ENCODE measurements at places on chromosomes 11 and 22.

DNA sequence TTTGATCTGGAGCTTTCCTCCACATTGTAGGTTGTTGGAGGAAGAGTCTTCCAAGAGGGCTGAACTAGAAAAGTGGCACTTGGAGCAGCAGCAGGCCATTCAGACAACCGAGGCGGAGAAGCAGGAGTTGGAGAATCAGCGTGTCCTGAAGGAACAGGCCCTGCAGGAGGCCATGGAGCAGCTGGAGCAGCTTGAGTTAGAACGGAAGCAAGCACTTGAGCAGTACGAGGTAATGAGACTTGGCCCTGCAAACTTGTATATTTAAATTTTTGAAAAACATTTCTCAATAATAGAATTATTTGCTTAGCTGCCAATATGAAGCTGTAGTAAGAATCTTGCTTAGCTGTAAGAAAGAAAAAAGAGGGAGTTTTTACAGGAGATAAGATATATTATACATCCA is 84.0 kb downstream of the SWAP70 start:
- no peak for DNase-seq

DNA sequence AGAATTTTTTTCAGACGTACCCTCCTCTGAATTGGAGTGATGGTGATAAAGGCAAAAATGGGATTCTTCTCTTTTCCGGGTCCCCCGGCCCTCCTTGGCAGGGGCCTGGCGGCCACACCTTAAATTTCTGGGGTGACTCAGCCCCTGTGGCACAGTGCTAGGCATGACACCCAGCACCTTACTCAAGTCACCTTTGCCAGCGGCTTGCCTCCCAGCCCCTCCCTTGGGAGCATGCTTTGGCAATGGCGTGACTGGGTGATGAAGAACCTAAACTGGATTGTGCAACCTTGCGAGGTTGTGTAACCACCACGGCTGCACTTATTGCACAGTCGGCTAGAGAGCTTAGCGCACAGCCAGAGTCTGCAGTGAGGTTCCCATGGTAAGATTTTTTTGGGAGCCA is 16.2 kb upstream of the LDLRAD3 start:
- DNase-seq, result no peak

GRCh38 chr11:132242632-132243031 is 872.2 kb downstream of the NTM start:
- no peak for DNase-seq

DNA sequence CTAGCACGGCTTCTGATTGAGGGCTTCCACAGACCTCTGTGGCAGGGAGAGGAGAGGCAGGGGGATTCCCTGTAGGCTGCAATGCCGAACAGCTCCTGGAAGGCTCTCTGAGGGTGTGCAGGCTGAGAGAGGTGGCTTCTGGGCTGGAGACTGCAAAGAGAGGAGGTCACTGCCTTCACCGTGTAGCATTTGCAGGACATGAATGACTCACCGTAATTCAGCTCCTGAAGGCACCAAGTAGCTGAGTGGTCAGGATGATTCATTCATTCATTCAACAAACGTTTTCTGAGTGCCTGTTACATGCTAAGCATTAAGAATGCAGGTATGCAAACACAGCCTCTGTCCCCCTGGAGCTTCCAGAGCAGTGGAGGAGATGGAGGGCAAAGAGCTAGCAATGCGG is 18.0 kb upstream of the EIF3D start:
- DNase-seq, result no peak

DNA sequence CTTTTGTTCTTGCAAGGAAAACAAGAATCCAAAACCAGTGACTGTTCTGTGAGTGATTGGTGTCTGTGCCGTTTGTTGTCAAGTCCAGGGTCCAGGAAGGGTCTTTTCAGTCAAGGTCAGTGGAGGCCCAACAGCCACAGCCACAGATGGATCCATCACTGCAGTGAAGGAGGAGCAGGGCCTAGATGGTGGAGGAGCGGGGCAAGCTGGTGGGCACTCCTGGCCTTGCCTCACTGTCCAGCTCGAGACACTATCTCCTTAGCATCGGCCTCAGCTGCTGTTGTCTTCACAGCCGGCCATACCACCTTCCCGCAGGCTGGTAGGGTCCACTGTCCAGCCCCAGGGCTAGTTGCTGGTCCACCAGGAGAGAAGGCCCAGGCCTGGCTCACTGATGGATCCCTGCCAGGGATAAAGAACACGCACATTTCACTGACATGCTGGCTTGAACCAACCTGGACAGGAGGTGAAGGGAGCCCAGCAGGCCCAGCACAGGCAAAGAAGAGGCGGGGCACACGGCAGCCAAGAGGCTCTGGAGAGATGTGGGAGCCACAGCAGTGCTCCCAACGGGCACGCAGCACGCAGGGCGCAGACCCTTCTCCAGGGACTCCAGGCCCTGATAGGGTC is 15.2 kb downstream of the POLR3H start:
- no peak for DNase-seq

- DNase-seq, result no peak
Measured at GRCh38 chr11:90594658-90595057, 371.8 kb upstream of the CHORDC1 start.

GRCh38 chr22:39656495-39657490 is 86.2 kb downstream of the CACNA1I start:
- DNase-seq, result no peak

DNA sequence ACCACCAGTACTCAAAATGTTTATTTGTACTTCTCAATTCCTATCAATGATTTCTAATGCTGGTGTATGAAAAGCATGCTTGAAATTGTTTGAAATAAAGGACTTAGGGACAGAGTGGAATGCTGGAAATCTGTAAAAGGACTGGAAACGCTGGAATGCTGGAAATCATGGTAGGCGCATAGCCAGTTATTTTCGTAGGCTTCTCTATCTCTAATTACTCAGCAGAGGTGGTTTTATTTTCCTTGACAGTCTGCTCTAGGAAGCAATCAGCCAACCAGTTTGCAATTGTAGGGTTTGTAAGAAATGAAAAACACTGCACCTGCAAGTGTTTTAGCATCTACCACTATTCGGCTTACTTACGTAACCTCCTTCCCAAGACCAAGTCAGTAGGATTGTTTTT is 788 bp downstream of the LIN7C start:
- no peak for DNase-seq

GRCh38 chr11:26322335-26323067 is 9.4 kb upstream of the ANO3 start:
- no peak for DNase-seq

- DNase-seq, result no peak
Measured at GRCh38 chr22:20203142-20203551, 52.3 kb upstream of the CCDC188 start.

GRCh38 chr11:25899617-25900160 is 432.2 kb upstream of the ANO3 start:
- DNase-seq, result no peak

DNA sequence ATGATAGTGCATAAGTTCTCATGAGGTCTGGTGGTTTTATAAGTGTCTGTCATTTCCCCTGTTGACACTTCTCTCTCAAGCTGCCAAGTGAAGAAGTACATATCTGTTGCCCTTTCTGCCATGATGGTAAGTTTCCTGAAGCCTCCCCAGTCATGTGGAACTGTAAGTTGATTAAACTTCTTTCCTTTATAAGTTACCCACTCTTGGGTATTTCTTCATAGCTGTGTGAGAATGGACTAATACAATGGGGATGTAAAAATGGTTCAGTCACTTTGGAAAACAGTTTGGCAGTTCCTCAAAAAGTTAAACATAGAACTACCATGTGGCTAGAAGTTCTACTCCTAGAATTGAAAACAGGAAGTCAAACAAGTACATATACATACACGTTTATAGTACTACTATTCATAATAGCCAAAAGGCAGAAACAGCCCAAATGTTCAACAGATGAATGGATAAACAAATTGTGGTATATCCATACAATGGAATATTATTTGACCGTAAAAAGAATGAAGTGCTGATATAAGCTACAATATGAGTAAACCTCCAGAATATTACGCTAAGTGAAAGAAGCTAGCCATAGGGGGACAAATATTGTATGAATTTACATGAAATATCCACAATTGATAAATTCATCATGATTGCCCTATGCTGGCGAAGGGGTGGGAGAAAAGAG is 16.0 kb upstream of the DKK3 start:
- no peak for DNase-seq

GRCh38 chr22:20483771-20484170 is 11.8 kb downstream of the KLHL22 start:
- no peak for DNase-seq

DNA sequence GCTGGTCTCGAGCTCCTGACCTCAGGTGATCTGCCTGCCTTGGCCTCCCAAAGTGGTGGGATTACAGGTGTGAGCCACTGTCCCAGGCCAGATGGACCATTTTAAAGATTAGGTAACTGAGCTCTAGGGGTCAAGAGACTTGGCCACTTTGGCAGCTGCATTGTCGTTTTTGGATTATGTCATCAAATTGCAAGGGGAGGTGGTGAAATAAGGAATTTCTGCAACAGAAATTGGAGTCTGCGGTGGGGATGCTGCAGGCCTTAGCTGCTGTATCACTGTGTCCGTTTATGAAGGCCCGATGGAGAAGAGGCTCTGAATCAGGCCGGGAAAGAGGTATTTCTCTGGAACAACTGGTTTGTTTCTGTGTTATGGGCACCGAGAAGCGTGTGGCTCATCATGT is 34.6 kb downstream of the PTPRJ start:
- DNase-seq, result no peak

DNA sequence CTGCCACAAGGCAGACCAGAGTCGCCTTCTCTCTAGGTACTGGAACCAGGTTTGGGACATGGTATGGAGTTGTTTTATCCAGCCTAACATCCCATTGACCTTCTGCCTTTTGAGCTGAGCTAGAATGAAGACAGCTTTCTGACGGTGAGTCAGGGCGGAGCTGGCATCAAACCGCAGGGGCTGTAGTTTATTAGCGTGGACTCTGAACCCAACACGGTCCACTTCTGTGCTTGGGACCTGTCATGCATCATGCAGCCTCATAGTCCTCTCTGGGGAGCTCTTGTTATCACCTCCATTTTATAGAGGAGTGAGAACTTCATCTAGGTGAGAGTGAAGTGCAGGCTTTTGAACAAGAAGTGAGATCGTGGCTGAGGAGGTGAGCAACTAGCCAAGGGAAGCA is 8.3 kb downstream of the GAL3ST1 start:
- no peak for DNase-seq

DNA sequence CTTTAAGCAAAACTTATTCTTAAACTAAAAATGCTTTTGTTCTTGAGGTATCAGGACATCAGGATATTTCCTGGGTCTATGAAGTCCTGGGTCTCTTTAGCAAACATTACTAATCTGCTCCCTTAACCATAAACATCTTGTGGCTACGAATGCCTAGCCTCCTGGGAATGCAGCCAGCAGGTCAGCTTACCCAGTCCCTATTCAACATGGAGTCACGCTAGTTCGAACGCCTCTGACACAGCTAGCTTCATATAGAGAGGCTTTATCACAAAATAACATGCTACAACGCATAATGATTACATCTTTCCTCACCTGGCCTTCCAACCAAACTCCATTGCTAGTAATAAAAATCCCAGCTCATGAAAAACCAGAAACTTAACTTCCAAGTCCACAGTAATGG is 17.5 kb upstream of the FIBIN start:
- DNase-seq, result no peak

GRCh38 chr11:121435551-121436511 is 16.3 kb upstream of the SORL1 start:
- no peak for DNase-seq

- DNase-seq, result no peak
Measured at GRCh38 chr11:58059007-58059350, 28.2 kb downstream of the OR6Q1 start.

DNA sequence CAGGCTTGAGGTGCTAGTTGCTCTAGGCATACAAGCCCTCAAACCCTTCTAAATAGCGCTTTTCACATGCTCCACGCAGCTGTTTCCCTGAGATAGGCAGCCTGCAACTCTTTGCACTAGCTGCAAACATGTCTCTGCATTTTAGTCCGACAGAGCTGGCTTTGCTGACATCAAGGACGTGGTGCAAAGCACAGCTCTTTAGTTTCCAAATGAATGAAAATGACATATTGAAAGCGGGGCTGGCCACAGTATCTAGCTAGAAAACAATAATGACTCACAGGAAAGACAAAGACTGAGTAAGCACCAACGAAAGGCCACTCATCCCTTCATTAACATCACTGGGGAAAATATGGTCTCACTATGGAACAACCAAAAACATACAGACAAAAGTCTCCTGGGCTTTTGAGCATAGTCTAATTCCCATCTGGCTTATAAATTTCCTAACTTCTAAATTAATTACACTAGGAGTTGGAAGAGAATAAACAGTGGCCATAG is 15.3 kb upstream of the ZC3H12C start:
- no peak for DNase-seq

DNA sequence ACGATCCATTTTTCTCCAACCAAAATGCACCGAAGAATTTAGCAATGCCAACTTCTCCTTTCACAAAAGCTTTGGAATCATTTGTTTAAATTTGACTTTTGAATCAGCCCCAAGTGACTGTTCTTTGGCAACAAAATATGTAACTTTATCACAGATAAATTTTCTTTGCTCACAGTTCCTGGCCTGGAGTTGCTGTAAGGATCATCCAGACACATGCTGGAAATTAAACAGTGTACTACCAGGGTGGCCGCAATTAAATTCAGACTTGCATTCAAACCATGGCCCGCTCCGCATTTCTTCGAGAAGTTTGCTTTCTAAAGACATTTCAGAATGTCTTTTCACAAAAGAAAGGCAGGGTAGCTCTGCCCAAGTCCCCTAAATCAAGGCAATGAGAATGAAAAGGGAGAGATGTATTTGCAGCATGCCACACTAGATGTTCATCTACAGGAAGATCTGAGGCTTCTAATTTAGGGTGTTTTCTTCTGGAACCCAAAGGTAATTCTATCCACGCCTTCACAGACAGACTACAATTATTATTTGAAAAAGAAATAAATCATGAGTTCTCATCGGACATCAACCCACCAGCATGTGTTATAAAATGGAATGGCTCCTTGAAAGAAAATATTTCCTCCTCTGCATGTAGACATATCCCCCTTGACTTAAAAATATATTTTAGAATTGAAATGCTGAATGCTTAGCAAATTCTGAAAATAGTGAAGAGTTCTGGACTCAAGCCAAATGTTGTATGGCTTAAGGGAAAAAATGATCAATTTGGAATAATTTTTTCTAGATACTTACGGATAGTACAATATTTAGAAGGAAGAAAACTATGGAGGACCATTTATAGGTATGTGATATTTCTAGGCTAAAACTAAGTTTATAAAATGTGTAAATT is 189.7 kb upstream of the BLID start:
- DNase-seq, result no peak

GRCh38 chr11:95593111-95593510 is 196.5 kb downstream of the FAM76B start:
- no peak for DNase-seq

GRCh38 chr11:78432058-78432515 is 14.5 kb upstream of the GAB2 start:
- DNase-seq, result no peak

Data from activated T-cell treated with anti-CD3 and anti-CD28 coated beads for 4 hours (primary cell).